Smooth muscle cell of the umbilical artery (primary cell): ENCODE measurements at places on chromosomes 7 and 10. TPM values are rescaled to one million over a fixed set of nuclear protein-coding genes. Genes with fewer than 3 reads are reported as not detected.

Gene AKR1C4
- total RNA-seq = not detected in 2 replicates

Gene GPRIN2
- not detected in 2 replicates for total RNA-seq

Gene C10orf53
- not detected in 2 replicates for total RNA-seq

Gene MSANTD7
- 16.9 and 17.8 TPM in 2 replicates for total RNA-seq

Gene ORC5
- total RNA-seq = 19.3 and 108 TPM in 2 replicates

Gene PI4K2A
- total RNA-seq = 25.5 and 28.0 TPM in 2 replicates

Gene PBLD
- total RNA-seq = 3.9 and 4.7 TPM in 2 replicates

Gene DEPP1
- 4.5 and 20.9 TPM in 2 replicates for total RNA-seq

Gene SLC25A40
- 3.6 and 7.3 TPM in 2 replicates for total RNA-seq

Gene ZMYND11
- 60.3 and 70.9 TPM in 2 replicates for total RNA-seq

Gene GPR15LG
- not detected in 2 replicates for total RNA-seq

Gene MCM7
- 14.6 and 57.5 TPM in 2 replicates for total RNA-seq

Gene TMUB1
- 20.2 and 25.5 TPM in 2 replicates for total RNA-seq

Gene SNCG
- total RNA-seq = 1.8 and 3.3 TPM in 2 replicates

Gene PRKCQ
- total RNA-seq = under 0.01 and 0.55 TPM in 2 replicates

Gene WDR86
- 8.6 TPM in 1 of 2 replicates, not detected in the other for total RNA-seq

Gene PPP1R3C
- 84.9 and 362 TPM in 2 replicates for total RNA-seq

Gene GIMAP2
- under 0.01 TPM in 1 of 2 replicates, not detected in the other for total RNA-seq

Gene ANKRD22
- total RNA-seq = not detected in 2 replicates

Gene RAB18
- total RNA-seq = 49.6 and 77.6 TPM in 2 replicates

Gene SPDYE11
- not detected in 2 replicates for total RNA-seq

Gene GPR146
- total RNA-seq = 3.8 and 7.7 TPM in 2 replicates

Gene SRPK2
- total RNA-seq = 44.2 and 57.9 TPM in 2 replicates

Gene KCP
- total RNA-seq = 0.09 and 0.30 TPM in 2 replicates

Gene INMT
- 0.30 TPM in 1 of 2 replicates, not detected in the other for total RNA-seq

Gene INSYN2A
- total RNA-seq = 0.30 and 0.78 TPM in 2 replicates

Gene DGKI
- 15.5 and 18.7 TPM in 2 replicates for total RNA-seq

Gene PNLIPRP3
- not detected in 2 replicates for total RNA-seq

Gene CFTR
- total RNA-seq = not detected in 2 replicates

Gene C10orf90
- total RNA-seq = 0.23 TPM in 1 of 2 replicates, not detected in the other

Gene INA
- 0.30 and 2.5 TPM in 2 replicates for total RNA-seq

Gene LRRC4
- total RNA-seq = 0.18 TPM in 1 of 2 replicates, not detected in the other

Gene NFE2L3
- total RNA-seq = 72.5 and 101 TPM in 2 replicates

Gene ATOH7
- total RNA-seq = not detected in 2 replicates

Gene PVRIG
- not detected in 2 replicates for total RNA-seq

Gene TIAL1
- 38.9 and 70.0 TPM in 2 replicates for total RNA-seq

Gene ZNF25
- total RNA-seq = 17.2 and 18.1 TPM in 2 replicates

Gene FAM237B
- total RNA-seq = 0.05 TPM in 1 of 2 replicates, not detected in the other

Gene NRCAM
- total RNA-seq = 0.28 and 0.30 TPM in 2 replicates

Gene PON1
- not detected in 2 replicates for total RNA-seq

Gene CALML3
- total RNA-seq = not detected in 2 replicates

Gene GIMAP5
- not detected in 2 replicates for total RNA-seq

Gene PRKAR2B
- 4.7 and 6.8 TPM in 2 replicates for total RNA-seq

Gene OR2A1
- total RNA-seq = under 0.01 TPM in 1 of 2 replicates, not detected in the other

Gene MNX1
- not detected in 2 replicates for total RNA-seq

Gene PSD
- 2.4 and 12.2 TPM in 2 replicates for total RNA-seq

Gene HSPA12A
- total RNA-seq = 10.7 and 20.9 TPM in 2 replicates

Gene GRID1
- 0.09 and 0.30 TPM in 2 replicates for total RNA-seq

Gene STEAP1
- 12.5 and 20.5 TPM in 2 replicates for total RNA-seq
